ENCODE measurements at places on chromosomes 2 and 18. TPM values are rescaled to one million over a fixed set of nuclear protein-coding genes. Genes with fewer than 3 reads are reported as not detected.

- H3K4me3 ChIP-seq: no peak overlapping the region
- H3K4me1 ChIP-seq: peaks cover 82% of the 10 kb centered on the region
- peak overlapping the region; percentile 71 for H3K27ac ChIP-seq
- DNase-seq: no peak
Observed at GRCh38 chr18:46158499-46158898, 54.3 kb downstream of the HAUS1 start.

GRCh38 chr18:28040716-28041115 is 136.2 kb downstream of the CDH2 start:
- no peak overlapping the region for H3K4me3 ChIP-seq
- no peaks in the 10 kb centered on the region for H3K4me1 ChIP-seq
- no peak overlapping the region for H3K27ac ChIP-seq
- H3K36me3 ChIP-seq: no peaks in the 10 kb centered on the region
- no peak for DNase-seq
- no peaks in the 10 kb centered on the region for H3K27me3 ChIP-seq

DNA sequence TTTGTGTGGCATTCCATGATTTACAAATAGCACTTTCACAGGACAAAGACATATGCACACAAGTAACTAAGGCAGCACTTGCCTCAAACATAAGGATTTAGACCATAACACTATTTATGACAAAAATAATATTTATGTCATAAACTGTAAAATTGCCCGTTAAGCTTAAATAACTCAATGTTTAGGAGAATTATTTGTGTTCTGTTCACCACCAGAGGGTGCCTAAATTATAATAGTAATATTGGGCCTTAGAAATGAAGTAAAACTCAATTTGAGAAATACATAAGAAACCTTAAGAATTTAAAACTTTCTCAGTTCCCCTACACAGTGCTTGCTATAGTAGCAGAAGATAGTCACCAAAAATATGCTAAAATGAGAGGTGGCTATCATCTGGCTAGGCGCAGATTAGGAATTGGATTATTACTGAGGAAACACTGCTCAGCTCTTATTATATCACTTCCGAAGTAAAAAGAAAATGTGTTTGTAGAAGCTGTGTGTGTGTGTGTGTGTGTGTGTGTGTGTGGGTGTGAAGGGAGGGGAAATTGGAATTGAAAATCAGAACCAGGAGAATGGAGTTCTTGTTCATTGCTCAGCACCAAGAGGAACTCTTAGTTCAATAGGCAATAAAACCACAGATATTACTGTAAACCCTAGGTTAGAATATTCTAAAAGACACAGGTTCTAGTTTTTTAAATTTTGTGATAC is 4.9 kb upstream of the CHN1 start:
- DNase-seq: no peak
- no peaks in the 10 kb centered on the region for H3K36me3 ChIP-seq
- no peak overlapping the region for H3K4me3 ChIP-seq
- H3K27me3 ChIP-seq: peaks cover 52% of the 10 kb centered on the region

- H3K27ac ChIP-seq: no peak overlapping the region
- H3K27me3 ChIP-seq: peaks cover 6% of the 10 kb centered on the region
- DNase-seq: no peak
- H3K4me1 ChIP-seq: no peaks in the 10 kb centered on the region
Observed at GRCh38 chr2:235917506-235917905, 250.7 kb downstream of the GBX2 start.

GRCh38 chr2:47695800-47696477 is 87.0 kb upstream of the MSH6 start:
- H3K27ac ChIP-seq: no peak overlapping the region
- H3K4me3 ChIP-seq: no peak overlapping the region
- peaks cover 18% of the 10 kb centered on the region for H3K27me3 ChIP-seq

DNA sequence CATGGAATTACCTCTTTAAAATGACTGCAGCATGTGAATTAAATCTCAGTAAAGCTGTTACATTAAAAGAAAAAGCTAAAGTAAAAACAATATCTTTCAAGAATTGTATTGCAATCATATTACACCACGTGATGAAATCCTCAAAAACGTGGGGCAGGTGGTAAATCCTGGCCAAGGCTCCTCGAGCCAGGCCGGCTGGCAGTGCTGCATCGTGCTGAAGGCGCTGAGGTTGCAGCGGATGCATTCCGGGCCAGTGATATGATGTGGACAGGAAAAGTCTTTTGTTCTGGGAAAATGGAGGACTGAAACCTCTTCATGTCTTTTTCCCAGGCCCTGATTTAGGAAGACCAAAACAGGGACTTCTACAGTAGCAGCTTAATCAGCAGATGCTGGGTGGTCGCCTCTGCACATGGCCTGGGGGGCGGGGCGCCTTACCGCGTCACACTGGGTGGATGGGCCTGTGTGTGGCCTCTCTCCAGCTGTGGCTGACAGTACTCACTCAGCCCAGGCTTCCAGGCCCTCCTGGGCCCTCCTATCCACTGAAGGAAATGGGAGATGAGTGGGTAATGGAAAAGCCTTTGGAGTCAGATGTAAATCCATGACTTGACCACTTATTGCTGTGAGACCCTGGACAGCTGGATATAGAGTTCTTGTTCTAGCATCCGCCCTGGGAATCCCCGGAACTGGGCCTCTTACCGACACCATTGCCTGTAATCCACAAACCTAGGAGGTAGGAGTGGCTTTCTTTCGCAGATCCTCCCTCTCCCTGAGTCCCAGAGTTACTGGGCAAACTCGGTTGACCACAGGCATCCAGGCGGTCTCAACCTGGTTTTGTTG is 45.1 kb downstream of the PROC start:
- H3K36me3 ChIP-seq: peaks cover 6% of the 10 kb centered on the region
- DNase-seq: no peak
- no peak overlapping the region for H3K27ac ChIP-seq

- H3K27me3 ChIP-seq: no peaks in the 10 kb centered on the region
- H3K27ac ChIP-seq: no peak overlapping the region
- no peak for DNase-seq
- no peaks in the 10 kb centered on the region for H3K4me1 ChIP-seq
- no peak overlapping the region for H3K4me3 ChIP-seq
- no peaks in the 10 kb centered on the region for H3K36me3 ChIP-seq
Observed at GRCh38 chr2:26712486-26713465, 20.3 kb downstream of the KCNK3 start.

DNA sequence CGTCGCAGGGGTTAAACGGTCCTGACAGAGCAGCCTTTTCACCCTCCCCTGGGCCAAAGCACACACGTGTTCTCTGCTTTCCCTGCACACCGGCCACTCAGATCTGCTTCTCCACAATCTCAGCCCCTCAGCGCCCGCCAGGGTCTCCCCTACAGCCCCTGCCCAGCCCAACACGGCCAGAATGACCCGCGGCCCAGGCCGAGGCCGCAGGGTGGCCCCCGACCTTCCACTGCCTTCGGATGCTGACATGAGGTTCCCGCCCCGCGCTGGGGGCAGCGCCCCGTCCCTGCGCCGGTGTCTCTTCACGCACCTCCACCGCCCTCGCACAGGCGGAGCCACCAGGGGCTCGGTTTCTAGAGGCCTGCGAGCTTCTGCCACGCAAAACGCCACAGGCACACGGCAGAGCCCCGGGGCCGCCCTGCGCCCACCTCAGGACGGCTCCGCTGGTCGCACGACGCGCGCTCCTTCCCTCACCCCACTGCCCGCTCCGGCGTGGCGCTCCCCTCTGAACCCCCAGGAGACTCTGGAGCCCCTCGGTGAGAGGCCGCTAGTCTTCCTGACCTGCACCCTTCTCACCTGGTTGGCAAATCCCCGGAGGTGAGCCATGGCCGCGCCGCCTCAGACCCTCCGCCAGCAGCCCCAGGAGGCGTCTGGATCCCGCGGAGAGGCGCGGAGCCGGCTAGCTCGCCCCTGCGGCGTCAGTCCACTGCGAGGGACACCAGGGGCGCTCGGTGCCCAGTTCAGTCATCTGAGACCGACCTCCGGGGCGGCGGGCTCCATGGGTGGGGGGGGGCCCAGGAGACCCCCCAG is 749 bp downstream of the STK25 start:
- peaks cover 7% of the 10 kb centered on the region for H3K27me3 ChIP-seq
- H3K27ac ChIP-seq: peak overlapping the region; percentile 69
- peak overlapping the region; percentile 76 for H3K4me3 ChIP-seq

DNA sequence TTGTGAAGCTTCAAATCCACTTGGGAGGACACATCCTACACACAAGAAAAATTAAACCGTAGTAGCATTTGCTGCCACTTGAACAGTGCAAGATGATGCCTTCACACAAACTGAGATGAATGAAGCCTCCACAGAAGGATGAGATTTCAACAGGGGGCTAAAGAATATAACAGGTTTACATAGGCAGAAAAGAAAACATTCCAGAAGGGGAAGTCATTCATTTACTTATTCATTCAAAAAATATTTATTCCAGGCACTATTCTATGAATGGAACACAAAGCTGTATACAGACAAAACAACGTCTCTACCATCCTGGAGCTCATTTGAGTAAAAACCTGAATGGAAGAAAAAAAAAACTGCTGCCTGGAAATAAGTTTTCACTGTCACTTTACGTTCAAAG is 170.5 kb downstream of the CDH20 start:
- no peaks in the 10 kb centered on the region for H3K4me1 ChIP-seq

DNA sequence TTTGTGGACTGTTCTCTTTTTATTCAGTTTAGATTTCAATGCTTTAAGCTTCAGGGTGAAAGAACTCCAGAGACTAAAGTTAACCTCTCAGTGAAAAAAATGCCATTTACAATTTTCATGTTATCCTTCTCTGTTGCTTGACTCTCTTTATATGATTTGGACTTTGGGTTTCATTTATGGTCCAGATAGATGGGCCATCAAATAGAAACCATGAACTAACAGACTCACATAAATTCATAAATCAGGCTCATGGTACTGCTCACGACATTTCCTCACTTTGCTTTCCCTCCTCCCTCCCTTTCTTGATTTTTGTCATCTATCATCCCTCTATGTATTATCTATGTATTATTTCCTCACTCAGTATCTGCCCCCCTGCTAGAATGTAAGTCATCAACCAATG is 10.0 kb downstream of the FAM110C start:
- H3K27me3 ChIP-seq: peaks cover 17% of the 10 kb centered on the region
- no peak overlapping the region for H3K4me3 ChIP-seq
- no peak for DNase-seq
- H3K36me3 ChIP-seq: peaks cover 3% of the 10 kb centered on the region
- no peak overlapping the region for H3K27ac ChIP-seq

DNA sequence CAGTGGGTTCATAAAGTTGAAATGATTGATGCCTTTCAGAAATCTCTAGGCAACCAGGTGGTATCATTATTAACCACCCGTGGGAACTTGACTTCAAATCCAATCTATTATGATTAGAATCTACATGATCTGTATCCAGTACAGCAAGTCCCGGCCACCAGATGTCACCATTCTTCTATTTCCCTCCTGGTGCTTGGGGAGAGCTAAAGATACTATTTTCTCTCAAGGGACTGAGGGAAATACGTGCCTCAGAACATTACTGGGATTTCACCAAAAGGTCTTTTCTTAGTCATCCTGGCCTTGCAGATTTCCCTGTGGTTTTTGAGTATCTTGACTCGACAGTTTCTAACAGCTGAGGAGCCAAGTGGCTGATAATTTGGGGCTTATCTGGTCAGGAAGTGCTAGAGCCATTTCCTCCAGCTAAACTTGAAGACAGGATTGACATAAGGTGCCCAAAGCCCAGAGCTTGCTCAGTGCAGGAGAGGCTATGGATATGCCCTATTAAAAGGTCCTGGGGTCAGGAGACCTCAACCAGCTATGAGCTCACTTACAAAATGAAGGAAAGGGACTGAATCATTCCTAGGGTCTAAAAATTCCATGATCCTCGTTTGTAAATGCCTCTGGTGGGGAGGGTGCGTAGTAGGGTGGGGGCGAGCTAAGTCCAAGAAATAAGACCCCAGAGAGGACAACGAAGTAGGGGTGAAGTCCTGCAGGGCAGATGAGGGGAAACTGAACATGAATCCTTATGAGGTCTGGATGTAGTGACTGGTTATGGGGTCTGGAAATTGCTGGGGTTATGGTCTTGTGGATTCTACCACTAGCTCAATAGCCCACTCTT is 135.4 kb upstream of the MGAT5 start:
- H3K36me3 ChIP-seq: peaks cover 5% of the 10 kb centered on the region
- peak overlapping the region; percentile 22 for H3K27ac ChIP-seq
- DNase-seq: peak; percentile 91

- H3K4me3 ChIP-seq: no peak overlapping the region
- peak; percentile 4 for DNase-seq
- H3K36me3 ChIP-seq: peaks cover 1% of the 10 kb centered on the region
- H3K4me1 ChIP-seq: peaks cover 17% of the 10 kb centered on the region
- no peaks in the 10 kb centered on the region for H3K27me3 ChIP-seq
- H3K27ac ChIP-seq: no peak overlapping the region
Observed at GRCh38 chr2:85988175-85988913, 99.6 kb upstream of the ST3GAL5 start.

DNA sequence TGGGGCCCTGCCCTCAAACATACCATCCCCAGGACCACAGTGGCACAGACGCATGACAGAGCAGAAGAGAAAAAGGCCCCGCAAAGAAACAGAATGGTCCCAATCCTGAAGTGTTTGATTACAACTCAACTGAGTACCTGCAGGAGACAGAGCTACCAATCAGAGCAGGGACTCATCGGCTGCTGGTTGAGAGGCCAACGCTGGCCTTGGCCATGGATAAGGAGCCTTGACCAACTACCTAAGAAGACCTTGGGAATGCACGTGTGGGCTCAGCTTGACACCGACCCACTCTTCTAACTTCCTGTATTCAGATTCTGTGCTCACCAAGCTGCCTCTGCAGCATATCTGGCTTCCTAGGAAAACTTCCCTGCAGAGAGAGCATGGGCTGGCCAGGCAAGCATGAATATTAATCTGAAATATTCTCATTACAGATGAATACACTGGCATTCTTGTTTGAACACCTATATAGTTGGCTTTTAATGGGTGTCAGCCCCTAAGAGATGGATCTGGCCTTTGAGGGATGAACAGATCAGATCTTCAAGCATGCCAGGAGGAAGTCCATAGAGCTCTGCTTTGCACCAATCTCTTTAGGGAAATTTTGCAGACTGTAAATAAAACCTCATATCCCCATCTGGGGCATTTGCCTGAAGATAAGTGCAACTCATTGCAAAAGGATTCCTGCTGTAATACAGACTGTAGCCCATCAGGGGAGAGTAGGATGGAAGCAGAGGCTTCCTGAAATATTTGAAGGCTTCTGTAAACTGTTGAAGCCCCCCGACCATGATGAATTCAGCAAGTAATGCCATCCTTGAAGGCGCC is 135.4 kb downstream of the BCL2 start:
- no peak overlapping the region for H3K4me3 ChIP-seq
- no peaks in the 10 kb centered on the region for H3K27me3 ChIP-seq
- peaks cover 58% of the 10 kb centered on the region for H3K36me3 ChIP-seq
- peaks cover 69% of the 10 kb centered on the region for H3K4me1 ChIP-seq

GKN2 gene
- total RNA-seq: not detected

CHRND gene
- total RNA-seq: not detected

RAB17 gene
- total RNA-seq: not detected

IL36A gene
- not detected for total RNA-seq
